ENCODE measurements at places on chromosomes 1 and 21.
A peak's percentile ranks its signal among the peaks of the same experiment; 100 is the strongest.

DNA sequence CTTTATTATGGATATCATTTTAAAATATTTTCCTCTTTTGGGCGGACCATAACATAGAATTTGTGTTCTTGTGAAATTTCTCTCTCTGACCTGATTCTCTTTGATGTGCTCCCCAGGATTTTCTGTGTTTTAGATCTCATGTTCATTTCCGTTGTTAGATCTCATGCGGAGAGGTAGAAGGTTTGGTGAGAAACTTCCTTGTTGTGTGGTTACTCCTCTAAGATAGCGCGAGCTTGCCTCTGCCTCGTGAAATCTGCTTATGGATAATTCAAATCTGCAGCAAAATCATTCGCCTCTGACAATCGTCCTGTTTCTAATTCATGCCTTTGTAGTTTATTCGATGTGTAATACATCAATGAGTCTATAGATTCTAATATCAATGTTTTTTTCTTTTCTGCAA, 580.4 kb downstream of the USP25 start:
- no peak for DNase-seq

GRCh38 chr1:181588631-181589030, 105.3 kb downstream of the CACNA1E start:
- no peak for DNase-seq

GRCh38 chr1:11645670-11646265, 8.5 kb downstream of the FBXO2 start:
- peak; percentile 62 for DNase-seq

GRCh38 chr1:214826619-214827018, 223.6 kb downstream of the CENPF start:
- DNase-seq: no peak

GRCh38 chr1:89023026-89023425, 360 bp upstream of the GBP3 start:
- DNase-seq: no peak

GRCh38 chr1:2988256-2988655, 33.0 kb upstream of the ACTRT2 start:
- DNase-seq: no peak

GRCh38 chr1:55827350-55827749, 612.2 kb upstream of the USP24 start:
- DNase-seq: no peak

GRCh38 chr1:169563019-169563615, 23.2 kb downstream of the F5 start:
- no peak for DNase-seq

DNA sequence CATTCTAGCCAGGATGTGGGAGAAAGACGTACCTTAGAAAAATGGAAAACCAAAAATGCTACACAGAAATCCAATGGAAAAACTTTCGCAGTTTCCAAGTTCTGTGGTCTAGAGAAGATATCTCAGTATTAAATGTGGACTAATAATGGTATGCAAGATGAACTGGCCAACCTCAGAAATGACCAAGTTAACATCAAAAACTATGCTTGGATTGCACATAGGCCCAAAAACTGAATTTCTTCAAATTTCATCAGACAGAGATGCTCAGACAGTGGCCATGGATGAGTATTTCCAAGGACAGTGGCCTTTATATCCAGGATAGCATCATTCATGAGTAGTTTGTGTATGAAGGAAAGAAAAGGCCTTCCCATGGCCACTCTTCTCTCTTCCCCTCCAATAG, 132.2 kb downstream of the TIAM1 start:
- no peak for DNase-seq

- DNase-seq: no peak
These were observed 33.7 kb upstream of the ARF1 start for GRCh38 chr1:228048659-228049298.

DNA sequence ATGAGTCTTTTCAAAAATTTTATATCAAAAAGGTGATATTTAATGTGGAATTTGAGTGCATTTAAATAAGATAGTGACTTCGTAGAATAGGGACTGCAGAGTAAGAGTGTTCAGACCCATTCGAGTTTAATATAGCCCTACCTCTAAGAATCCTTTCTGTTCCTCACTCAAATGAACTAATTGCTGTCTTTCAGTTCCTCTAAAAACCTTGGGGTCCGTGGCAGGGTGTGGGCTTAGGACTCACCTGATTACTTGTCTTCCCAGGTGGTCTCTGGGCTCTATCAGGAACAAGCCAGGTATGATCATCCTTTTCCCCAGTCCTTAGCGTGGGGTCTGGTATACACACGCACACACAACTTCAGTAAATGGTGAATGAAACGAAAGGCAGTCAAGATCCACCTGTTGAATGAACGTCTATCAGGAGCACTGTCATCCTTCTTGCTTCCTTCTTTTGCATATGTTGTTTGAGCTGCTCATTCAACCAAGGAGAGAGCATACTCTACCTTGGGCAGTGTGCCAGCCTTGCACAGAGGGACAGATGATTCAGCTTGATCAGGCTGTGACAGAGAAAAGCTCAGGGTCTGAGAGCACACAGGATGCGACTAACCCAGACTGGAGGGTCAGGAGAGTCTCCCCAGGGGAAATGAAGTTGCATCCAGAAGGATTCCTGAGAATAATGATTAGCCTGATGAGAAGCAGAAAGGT, 1.2 kb upstream of the RNF11 start:
- no peak for DNase-seq

DNA sequence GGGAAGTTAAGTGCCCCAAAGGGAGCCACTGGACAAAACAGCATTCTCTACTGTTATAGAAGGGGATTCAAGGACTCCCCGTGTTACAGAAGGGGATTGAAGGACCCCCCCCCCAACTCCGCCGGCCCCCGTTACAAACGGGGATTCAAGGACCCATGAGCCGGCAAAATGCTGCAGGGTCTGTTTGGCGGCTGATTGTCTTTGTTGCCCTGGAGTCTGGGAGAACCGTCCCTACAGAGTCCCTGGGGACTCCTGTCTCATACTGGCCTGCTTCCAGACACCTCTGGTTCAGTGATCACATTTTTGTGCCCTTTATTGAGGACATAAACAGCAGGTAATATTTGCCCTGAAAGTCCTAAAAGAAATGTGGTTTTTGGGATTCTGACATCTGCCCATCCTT, 96.4 kb downstream of the SYF2 start:
- DNase-seq: no peak

DNA sequence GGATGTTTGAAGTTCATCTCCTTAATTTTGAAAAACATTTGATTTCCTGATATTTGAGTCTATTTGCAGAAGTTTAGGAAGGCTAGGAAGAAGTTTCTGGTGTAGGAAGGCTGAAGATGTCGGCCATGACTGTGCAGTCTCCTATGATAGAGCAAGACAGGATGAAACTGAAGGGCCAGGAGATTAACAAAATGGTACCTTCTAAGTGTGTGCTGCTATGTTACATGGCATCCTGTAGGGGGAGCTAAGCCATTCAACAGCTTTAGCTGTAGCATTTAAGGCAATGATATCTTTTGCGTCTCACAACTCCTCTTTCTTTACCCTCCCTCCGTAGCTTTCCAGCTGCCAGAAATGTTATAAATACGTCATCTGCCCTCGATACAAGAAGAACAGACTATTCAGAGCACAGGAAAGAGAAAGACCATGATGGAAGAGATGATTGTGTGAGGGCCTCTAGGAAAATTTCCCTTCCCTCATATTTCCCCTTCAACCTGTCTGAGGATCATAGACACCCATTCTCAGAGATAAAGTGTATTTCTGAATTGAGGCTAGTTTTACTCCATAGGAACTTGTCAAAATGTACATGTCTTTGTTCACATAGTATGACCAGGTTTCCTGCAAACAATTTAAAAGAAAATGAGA, 61.1 kb downstream of the XCL1 start:
- DNase-seq: peak; percentile 4

DNA sequence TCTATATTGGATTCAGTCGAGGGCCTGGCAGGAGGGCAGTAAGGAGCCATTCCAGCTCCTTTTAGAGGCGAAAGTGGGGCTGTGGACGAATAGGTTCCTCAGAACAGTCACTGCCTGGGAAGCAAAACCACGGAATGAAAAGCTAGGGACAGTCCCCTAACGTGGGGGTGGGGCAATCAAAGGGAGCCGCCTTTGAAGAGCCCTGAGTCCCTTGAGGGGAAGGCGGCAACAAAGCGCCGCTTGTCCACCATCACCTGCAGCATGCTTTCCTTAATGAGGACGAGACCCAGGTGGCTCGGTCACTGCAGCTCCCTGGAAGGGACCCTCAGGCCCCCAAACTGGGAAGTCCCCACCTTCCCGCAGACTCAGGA, 184.7 kb downstream of the ETS2 start:
- no peak for DNase-seq

DNA sequence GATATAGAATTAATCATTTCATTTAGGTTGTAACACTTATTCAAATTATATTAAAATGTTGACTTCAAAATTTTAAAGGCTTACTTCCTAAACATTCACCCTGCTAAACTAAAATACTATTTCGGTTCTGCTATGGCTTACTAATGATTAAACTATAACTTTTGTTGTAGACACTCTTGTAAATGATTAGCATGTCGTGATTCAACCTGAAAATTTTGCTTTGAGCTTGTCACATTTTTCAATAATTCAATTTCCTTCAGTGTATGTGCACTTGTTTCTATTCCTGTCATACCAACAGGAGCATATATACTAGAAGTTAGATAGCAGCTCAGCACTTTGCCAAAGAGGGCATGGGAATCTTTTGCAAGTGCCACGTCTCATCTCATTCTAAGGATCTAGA, 1018.8 kb downstream of the AMY1C start:
- no peak for DNase-seq

GRCh38 chr1:198214924-198215323, 58.1 kb downstream of the NEK7 start:
- no peak for DNase-seq

GRCh38 chr1:33826711-33827110, 37.2 kb upstream of the HMGB4 start:
- DNase-seq: no peak

DNA sequence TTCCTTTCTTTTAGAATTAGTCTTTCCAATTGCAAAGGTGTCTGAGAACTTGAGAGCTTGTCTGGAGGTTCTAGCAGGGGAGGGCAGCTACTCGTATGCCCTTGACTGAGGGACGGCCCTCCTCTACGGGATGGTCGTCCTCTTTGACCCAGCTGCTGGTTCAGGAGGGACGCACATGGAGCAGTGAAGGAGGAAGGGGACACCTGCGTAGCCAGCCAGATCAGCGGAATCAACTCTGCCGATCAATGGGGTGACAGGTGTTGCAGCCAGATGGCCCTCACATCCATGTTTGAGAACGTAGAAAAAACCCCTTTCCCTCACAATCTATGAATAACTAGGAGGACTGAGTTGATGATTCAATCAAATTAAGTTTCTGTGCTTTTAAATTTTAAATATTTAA, 15.7 kb upstream of the A3GALT2 start:
- no peak for DNase-seq

DNA sequence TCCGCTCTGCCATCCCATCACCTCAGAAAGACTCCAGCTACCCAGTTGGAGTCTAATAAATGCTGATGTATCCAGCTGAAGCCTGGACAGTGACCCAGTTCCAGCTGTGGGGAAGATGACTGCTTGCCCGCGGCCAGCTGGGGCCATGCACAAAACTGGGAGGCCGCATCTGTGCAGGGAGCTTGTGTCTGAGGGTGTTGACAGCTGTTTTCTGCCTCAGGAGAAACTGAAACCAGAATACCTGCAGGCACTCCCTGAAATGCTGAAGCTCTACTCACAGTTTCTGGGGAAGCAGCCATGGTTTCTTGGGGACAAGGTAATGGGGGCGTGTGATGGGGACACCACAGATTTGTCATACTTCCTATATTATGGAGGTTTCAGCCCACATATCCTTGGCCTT, 3.2 kb downstream of the GSTM2 start:
- DNase-seq: no peak

DNA sequence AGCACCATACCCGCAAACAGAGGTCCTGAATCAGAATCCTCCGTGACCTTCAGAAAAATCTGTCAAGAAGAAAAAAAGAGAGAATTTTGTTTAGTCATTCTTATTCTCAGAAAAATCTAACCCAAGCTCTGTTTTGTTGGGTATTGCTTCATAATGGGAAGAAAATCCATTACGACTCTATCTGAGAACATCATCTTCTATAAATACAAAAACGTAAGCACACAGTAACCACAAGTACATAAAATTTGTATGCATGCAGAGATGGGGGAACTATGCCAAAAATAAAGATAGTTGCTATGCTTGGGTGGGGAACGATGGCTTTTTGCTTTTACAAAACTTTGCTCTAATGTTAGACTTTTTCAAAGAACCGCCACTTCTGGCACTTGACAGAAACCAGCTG, 84.2 kb downstream of the ABCA4 start:
- no peak for DNase-seq

- no peak for DNase-seq
These were observed 113.8 kb upstream of the MAGI3 start for GRCh38 chr1:113276507-113276906.

- DNase-seq: no peak
These were observed 32.1 kb downstream of the MX1 start for GRCh38 chr21:41458121-41458520.

DNA sequence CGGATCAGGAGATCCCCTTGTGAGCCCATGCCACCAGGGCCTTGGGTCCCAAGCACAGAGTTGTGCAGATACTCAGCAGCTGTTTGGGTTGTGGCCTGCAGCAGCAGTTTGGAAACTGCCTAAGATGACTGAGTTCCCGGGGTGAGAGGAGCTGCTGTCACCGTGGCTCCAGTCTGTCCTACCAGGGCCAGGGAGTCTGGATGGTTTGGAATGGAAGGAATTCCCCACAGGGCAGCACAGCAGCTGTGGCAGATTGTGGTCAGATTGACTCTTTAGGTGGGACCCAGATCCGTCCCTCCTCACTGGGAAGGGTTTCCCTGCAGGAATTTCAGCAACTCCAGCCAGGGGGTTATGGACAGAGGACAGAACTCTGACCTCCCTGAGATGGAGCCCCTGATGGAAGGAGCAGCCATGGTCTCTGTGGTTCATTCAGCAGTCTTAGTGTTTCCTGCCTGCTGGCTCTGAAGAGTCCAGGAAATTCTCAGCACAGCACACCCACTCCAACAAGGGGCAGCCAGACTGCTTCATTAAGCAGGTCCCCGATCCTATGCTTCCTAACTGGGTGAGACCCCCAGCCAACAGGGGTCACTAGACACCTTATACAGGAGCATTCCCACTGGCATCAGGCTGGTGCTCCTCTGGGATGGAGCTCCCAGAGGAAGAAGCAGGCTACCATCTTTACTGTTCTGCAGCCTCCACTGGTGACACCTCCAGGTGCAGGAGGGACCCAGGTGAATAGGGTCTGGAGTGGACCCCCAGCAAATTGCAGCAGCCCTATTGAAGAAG, 51.5 kb upstream of the TNFSF4 start:
- DNase-seq: no peak

GRCh38 chr1:22365331-22366295, 86.0 kb upstream of the ZBTB40 start:
- no peak for DNase-seq

- no peak for DNase-seq
These were observed 60.7 kb downstream of the DIPK1A start for GRCh38 chr1:92900539-92900938.

DNA sequence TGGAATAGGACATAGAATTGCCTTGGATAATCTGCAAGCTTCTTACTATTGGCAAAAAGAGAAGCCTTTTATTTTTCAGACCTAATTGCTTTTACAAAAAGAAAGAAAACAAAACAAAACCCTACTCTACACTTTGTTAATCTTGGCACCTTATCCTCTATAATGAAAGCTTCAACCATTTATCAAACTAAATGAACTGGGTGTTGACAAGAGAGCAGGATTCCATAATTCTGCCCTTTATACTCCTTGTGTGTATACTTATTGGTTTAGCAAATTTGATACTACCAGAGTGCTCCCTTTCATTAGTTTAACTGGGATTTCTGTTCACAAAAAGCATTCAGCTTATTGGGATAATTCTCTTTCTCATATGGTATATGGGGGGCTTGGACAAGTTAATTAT, 3.0 kb upstream of the TMCC2 start:
- DNase-seq: no peak

- peak; percentile 42 for DNase-seq
These were observed 32.7 kb downstream of the TUT4 start for GRCh38 chr1:52520148-52520547.
